ENCODE measurements at places on chromosomes 5 and 9.

- DNase-seq, result no peak
These were observed 79.6 kb downstream of the PHAX start for GRCh38 chr5:126680191-126680817.

DNA sequence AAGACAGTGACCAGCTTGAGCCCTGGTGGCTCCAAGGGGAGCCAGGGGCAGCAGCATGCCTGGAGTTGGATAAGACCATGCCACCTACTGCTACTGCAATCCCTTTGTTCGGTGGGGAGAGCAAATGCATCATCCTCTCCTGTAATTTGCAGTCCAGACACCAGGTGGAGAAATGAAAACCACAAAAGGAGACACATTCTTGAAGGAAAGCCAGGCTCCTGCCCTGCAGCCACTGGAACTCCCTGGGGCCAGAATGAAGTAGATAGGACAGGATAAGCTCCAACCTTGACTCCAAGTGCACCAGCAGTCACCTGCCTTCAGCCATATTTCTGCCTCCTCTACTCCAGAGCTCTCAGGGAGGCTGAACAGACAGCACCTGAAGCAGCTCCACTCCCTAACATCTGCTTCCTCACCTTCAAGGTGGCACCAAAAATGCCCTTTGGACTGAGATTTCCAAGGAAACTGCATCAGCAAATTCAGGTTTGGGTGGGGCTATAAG lies 65.1 kb upstream of the IQGAP2 start:
- DNase-seq, result peak; percentile 44

DNA sequence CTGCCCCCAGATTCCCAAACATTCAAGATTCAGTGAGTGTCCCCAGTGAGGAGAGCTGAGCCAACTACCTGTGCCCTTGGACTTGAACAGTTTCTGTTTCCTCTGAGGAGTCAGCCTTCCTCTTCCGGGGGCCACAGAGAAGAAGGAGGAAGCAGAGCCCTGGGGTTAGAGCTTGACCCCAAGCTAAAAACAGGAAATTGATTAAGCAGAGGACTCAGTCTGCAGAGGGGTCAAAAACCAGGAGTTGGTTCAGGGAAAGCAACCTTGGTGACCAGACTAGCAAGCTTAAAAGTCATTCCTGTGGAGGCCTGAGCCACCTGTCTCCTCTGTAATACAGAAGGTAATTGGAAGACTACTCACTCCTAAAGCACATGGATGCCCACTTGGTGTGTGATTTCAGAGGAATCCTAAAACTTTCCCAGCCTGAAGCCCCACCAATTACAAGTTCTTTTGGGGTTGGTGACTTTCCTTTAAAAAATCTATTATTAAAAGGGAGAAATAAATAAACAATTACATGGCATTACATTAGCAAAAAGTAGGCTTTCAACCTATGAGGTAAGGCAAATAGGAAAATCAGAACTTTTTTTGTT lies 64.2 kb upstream of the SELENOP start:
- peak; percentile 70 for DNase-seq

DNA sequence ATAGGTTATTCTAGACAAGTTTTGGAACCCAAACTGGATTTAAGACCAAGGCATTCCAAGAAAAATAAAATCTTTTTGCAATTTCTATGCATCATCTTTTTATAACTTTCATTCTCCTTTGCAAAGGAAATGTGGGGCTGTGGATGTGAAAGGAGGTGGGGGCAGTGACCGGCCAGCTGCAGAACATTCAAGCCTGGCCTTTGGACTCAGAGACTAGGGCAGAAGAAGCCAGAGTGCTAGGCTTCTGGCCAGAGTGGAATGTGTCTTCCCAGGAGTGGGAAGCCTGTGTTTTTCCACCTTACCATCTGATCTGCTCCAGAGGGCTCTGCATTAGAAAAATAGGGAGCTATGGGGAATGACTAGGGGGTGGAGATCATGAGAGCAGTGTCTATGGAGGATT lies 148.5 kb downstream of the C9orf152 start:
- no peak for DNase-seq

GRCh38 chr5:159002171-159002570 lies 97.5 kb downstream of the EBF1 start:
- DNase-seq, result no peak

GRCh38 chr9:125646217-125646616 lies 60.8 kb downstream of the MAPKAP1 start:
- DNase-seq, result no peak

DNA sequence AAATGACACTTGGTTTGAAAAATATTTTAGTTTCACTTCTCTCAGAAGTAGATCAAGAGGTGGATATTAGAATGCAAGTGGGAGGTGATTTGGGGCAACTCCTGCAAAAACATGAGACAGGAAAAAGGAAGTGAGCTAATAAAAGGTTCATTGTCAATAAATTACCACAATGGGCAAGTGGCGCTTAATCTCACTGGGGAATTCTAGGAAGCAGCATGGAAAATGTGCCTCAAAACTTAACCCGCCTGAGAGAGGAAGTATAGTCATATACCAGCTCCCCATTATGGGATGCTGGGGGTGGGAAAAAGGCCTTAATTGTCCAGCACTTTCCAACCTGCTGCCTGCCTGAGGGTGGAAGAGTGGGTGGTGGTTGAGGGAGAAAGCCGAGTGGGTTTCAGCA lies 204.1 kb downstream of the ELAVL2 start:
- DNase-seq, result no peak
